ENCODE measurements at places on chromosomes 1 and 21.

GRCh38 chr1:220217383-220217988 lies 54.8 kb downstream of the RAB3GAP2 start:
- DNase-seq = peak; percentile 23

DNA sequence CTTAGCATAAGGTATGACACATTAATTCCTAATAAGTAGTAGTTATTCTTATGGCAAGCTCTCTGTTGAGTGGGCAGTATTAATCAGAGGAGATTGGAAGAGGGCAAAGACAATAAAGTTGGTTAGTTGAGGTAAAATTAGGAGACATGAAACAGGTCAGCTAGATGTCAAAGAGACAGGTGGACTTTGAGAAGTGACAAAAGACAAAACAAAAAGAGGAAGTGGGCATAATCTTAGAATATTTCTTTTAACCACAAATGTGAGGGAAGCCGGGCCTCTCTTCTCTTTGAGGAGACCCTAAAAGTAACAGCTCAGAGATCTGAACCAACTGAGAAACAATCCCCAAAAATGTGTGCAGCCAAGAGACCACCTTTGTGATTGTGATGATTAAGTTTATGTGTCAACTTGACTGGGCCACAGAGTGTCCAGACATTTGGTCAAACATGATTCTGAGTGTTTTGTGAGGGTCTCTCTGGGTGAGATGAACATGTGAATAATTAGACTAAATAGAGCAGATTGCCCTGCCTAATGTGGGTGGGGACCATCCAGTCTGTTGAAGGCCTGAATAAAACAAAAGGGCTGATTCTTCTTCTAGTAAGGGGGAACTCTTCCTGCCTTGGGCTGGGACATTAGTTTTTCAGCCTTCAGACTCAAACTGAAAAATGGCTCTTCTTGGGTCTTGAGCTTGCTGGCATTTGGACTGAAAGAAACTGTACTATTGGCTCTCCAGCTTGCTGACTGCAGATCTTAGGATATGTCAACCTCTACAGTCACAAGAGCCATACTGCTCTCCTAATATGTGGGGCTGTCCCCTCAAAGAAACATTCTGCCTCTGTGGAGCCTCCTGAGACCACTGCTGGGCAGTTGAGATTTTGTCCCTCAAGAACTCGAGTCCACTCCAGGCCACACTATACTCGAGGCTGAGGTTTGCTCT lies 40.0 kb downstream of the FCRL5 start:
- no peak for DNase-seq

DNA sequence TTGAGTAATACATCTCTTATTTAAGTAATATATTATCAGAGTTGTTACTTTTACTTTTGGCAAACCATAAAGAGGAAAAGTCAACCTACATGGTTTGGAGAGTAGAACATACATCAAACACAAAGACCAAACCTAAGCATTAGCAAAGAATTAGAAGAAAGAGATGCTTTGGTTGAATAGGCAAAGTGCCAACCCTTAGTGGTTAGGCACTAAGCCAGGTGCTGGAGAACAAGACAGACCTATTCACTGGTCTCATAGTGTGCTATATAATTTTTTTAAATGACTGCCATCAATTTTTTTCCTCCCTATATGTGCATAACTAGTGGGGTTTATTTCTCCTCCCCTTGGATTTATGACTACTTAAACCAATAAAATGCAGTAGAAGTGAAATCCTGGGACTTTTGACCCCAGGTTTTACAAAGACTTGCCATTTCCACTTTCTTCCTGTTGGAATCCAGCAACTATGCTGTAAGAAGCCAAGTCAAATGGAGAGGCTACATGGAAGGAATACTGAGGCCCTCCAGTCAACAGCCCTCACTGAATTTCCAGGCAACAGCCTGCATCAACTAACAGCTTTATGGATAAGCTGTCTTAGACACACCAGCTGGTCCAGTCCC lies 69.8 kb upstream of the HAO2 start:
- DNase-seq = peak; percentile 19

DNA sequence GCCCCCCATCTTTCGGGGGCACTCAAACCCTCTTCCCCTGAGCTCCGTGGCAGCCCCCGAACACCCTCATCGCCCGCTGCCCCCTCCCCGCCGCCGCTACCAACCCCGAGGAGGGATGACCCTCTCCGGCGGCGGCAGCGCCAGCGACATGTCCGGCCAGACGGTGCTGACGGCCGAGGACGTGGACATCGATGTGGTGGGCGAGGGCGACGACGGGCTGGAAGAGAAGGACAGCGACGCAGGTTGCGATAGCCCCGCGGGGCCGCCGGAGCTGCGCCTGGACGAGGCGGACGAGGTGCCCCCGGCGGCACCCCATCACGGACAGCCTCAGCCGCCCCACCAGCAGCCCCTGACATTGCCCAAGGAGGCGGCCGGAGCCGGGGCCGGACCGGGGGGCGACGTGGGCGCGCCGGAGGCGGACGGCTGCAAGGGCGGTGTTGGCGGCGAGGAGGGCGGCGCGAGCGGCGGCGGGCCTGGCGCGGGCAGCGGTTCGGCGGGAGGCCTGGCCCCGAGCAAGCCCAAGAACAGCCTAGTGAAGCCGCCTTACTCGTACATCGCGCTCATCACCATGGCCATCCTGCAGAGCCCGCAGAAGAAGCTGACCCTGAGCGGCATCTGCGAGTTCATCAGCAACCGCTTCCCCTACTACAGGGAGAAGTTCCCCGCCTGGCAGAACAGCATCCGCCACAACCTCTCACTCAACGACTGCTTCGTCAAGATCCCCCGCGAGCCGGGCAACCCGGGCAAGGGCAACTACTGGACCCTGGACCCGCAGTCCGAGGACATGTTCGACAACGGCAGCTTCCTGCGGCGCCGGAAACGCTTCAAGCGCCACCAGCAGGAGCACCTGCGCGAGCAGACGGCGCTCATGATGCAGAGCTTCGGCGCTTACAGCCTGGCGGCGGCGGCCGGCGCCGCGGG lies 837 bp downstream of the FOXD3 start:
- peak; percentile 74 for DNase-seq

DNA sequence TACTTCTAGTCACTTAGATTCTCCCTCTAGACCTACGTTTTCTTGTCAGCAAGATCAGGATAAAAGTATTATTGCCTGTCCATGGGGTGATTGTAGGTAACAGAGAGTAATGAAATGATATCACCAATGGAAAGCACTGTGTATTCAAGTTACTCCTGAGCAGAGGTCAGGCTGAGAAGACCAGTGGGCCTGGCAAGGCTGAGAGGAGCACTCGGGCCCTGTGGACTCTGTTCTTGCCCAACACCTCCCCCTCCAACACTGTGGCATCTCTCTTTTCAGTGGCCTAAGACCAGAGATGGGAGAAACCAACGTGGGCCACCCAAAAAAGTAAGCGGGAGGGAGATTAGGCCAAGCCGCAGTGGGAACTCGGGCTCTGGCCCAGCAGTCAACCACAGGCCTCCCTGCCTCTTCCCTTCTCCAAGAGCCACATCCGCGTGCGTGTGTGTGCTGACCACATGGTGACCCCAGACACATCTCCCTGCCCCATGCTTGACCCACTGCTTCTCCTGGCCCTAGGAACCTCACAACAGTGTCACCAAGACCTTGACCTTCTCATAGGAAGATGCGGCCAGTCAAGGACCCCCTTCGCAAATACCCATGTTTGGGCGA lies 12.3 kb downstream of the RORC start:
- DNase-seq = no peak

DNA sequence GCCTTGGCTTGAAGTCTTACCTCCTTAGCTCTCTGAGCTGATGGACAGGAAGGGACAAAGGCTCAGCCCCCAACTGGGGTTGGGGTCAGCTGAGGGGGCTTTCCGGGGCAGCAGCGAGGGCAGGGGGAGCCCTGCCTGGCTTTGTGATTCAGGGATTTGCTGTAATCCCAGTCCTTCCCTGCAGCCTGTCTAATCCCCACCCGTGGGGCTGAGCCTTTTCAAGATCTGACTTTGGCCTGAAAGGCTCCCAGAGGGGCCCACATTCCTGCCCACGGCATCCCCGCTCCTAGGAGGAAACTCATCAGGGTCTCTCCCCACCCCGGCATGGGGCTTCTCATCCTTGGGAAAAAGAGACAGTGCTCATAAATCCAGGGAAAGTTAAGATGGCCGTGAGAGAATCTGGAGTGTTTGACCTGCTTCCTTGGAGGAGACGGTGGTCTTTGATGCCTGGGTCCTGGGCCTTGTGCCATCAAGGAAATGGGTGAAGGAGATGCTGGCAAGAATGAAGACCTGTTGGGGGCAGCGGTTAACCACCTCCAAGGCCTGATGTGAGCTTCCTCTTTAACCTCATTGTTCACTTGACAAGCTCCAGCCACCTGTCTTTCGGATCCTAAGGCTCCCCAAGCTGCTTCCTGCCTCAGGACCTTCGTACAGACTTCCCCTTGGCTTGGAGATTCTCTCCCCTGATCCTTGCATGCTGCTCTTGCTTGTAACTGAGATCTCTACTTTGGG lies 83.1 kb upstream of the WNT4 start:
- peak; percentile 29 for DNase-seq

DNA sequence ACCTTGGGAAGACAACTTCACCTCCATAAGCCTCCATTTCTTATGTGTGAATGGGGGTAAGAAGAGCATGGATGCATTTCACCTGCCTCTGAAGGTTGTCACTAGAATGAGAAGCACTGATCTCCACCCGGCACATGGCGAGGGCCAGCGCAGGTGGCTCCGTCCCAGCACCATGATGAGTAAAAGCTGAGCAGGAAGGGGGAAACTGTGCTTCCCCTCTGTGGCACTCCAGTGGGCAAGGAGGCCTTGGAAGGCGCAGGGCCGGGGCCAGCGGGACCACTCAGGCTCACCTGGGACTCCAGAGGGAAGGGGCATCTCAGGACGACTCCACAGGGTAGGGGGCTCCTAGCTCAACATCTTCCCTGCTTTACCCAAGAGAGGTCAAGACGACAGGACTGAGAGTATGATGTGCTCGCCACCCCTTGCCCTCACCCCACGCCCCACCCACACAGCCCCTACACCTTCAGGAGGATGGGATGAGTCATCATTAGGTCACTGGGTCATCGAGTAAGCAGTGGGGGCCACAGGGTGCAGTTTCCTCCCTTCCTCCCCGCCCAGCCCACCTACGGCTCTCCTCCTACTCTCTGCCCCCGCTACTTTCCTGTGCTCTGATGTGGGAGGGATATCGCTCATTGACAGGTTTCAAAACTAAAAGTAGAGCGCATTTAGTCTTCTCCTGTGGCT lies 112.1 kb downstream of the HIVEP3 start:
- DNase-seq = no peak
